ENCODE measurements at places on chromosomes 12 and 14.

GRCh38 chr14:85218982-85219381 is 311.0 kb upstream of the FLRT2 start:
- DNase-seq: no peak

- DNase-seq: no peak
Observed at GRCh38 chr12:49195736-49196135, 6.9 kb upstream of the TUBA1A start.

- no peak for DNase-seq
Observed at GRCh38 chr12:82638324-82638723, 48.4 kb upstream of the TMTC2 start.

GRCh38 chr12:46087916-46088439 is 97.6 kb upstream of the SCAF11 start:
- DNase-seq: no peak

GRCh38 chr12:95198914-95199313 is 18.4 kb downstream of the FGD6 start:
- DNase-seq: no peak

DNA sequence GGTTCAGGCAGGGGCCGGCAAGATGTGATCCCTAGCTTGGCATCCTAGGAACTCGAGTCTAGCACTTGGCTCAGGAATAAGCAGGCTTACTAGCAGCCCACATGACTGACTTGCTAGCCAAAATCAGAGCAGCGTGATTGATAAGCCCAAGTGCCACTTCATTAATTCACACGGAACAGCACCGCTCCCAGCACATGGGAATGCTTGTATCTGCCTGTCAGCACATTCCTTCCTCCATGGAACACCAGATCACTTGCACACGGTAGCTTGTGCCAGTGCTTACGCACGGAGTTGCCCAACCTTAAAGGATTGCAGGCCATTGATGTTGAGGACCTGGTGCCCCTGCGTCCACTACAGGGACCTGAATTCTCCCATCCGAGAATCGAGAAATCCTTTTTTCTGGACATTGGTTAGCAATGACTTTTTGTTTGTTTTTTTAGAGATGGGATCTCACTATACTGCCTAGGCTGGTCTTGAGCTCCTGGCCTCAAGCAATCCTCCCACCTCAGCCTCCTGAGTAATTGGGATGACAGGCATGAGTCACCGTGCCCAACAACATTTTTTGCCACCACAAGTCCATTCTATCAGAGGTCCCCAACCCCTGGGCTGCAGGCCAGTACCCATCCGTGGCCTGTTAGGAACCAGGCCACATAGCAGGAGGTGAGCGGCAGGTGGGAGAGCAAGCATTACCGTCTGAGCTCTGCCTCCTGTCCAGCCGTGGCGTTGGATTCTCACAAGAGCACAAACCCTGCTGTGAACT is 30.6 kb upstream of the TSPAN9 start:
- no peak for DNase-seq

GRCh38 chr12:27253347-27253746 is 9.3 kb downstream of the STK38L start:
- DNase-seq: no peak

DNA sequence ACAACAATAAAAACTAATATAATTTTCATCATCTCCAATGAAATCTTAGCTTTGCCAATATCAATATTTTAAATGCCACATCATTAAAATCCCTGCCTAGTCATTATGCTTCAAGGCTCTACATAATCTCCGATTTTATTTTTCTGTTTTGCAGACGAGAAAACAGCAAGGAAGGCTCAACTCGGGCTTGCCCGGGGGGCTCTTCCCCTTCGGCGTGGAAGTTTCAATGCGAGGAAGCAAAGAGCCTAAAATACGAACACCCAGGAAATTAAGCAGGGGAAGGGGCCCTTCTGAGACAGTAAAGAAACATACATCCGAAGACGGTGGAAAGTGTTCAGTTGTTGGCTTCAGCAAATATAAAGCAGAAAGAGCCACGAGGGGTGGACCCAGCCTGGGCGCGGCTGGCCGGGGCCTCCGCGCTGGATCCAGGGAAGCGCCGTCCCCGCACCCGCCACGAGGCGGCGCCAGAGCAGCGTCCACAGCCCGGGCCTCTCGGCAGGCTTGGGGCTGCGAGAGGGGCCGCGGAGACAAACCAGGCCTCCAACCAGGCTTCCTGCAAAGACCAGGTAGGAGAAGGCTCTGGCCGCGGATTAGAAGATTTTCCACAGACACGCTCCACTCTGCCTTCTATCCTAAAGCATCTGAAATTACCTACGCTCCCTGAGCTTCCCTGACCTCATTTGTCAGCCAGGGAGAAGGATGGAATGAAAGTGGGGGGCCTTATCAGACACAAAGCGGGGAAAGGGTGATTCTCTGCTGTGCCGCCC is 77.2 kb downstream of the SERPINA3 start:
- peak; percentile 12 for DNase-seq

GRCh38 chr14:88983755-88984154 is 159.3 kb downstream of the TTC8 start:
- no peak for DNase-seq

GRCh38 chr12:74489543-74489942 is 48.1 kb upstream of the ATXN7L3B start:
- DNase-seq: no peak

GRCh38 chr12:70744178-70744577 is 106.9 kb upstream of the PTPRB start:
- DNase-seq: no peak

GRCh38 chr14:68880581-68881105 is 87.8 kb upstream of the ZFP36L1 start:
- DNase-seq: no peak

DNA sequence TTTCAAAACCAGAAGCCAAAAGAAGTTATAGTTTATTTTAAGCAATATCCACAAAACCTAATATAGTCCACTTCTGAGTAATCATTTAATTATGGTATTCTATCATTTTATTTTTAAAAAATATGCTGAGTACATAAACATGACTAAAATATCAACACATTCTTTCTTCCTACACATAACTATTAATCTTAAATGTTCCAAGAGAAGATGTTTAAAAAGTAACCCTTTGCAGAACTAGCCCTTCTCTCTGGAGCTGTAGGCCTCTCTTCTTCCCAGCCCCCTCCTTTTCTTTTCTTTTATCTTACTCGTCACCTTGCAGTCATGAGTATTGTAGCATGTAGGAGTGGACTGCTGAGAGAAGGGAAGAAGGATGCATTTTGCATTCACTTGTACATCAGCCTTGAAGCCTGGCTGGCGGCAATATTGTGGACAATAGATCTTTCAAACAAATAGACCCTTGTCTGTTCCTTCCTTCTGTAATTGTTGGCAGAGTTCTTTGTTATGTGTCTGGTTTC is 941.9 kb downstream of the NRXN3 start:
- DNase-seq: no peak

DNA sequence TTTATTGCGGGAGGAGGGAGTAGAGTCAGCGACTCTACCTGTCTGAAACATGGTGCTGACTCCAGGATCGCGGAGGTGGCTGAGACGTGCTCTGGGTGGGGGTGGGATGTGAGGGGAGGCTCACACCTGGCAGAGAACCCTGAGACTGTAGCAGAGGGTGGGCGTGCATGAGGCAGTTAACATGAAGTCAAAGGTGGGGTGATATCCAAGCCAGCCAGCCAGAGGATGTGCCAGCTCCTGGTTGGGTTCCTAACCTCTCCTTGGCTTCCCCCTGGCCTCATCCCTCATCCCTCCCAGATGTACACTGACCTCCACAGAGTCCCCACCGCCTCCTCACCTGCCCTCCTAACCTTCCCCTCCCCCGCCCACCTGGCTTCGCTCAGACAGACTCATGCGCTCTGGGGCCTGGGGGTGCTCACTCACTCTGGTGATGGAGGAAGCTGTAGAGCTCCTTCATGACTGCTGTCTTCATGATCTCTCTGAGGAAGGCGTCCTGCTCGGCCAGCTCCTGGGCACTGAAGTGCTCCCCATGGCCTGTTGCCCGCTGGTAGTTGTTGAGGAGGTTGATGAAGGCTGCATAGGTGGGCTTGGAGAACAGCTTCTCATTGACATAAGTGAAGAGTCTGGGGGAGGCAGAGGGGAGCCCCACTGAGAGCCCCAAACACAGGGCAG is 9.3 kb downstream of the ENDOU start:
- no peak for DNase-seq

DNA sequence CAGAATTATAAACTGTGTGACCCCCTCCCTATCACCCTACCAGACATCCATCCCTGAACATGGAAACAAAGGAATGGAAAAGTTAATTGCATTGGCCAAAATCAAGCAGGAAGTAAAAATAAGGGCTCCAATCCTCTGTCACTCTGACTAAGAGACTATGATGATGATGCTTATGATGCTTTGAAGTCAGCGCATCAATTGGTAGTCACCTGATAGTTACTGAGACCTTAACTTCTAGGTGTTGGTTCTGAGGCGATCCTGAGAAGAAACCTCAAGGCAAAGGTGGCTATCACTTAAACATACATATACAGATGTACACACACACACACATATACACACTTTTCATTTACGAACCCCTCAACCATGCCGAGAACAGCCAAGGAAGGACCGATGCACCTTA is 6.6 kb downstream of the ITPR2 start:
- no peak for DNase-seq

DNA sequence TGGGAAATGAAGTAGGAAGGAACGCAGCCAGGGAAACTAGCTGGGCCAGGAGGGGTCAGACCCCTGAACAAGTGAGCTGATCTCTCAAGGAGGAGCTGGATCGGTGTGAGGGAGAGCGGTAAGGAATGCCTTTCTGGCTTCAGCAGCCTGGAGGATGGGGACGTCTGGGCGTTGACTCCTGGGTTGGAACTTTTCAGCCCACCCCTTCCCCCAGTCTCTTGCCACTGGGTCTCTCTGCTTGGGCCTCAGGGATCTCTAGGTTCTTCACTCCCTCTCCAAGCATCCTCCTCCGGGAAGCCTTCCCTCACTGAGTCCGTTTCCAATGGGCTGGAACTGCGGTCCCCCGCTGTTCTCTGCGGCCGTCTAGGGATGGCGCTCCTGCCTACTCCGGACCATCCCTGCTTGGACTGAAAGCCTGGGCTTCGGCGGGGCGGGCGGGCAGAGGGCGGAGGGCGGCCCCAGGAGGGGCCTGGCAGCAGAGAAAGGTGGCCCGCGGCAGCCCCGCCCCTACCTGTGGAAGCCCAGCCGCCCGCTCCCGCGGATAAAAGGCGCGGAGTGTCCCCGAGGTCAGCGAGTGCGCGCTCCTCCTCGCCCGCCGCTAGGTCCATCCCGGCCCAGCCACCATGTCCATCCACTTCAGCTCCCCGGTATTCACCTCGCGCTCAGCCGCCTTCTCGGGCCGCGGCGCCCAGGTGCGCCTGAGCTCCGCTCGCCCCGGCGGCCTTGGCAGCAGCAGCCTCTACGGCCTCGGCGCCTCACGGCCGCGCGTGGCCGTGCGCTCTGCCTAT is at the start of gene KRT7:
Gene KRT7 (plus strand): TSS at position 570 of the 788 bp plus-strand sequence. CDS start 54 bp downstream, at position 624.
- no peak for DNase-seq

- peak; percentile 25 for DNase-seq
Observed at GRCh38 chr12:92144631-92145480, 790 bp downstream of the BTG1 start.

- no peak for DNase-seq
Observed at GRCh38 chr14:99387880-99388279, 92.8 kb downstream of the SETD3 start.

DNA sequence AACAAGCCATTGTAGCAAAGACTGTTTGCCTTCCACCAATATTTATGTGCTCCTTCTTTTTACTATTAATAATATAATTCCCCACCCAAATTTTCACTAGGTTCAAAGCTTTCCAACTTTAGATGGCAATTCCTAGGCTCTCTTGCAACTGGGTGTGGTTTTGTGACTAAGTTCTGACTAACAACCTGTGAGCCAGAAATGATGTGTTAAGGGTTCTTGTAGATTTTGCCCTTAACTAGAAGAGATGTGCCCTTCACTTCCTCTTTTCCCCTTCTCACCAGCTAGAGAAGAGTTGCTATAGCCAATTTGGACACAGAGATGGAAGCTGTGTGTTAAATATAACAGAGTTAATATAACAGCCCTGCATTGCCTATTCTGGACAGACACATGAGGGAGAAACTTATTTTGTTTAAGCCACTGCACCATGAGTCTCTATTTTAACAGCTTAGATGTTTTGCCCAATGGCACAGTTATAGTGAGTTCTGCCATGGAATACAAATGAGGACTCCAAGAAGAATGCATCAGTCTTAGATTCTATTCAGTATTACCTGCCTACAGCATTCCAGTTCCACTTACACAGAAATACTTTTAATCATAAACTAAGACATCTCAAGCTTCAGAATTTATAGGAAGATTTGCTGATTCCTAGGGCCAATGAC is 216.2 kb downstream of the DUSP6 start:
- no peak for DNase-seq

DNA sequence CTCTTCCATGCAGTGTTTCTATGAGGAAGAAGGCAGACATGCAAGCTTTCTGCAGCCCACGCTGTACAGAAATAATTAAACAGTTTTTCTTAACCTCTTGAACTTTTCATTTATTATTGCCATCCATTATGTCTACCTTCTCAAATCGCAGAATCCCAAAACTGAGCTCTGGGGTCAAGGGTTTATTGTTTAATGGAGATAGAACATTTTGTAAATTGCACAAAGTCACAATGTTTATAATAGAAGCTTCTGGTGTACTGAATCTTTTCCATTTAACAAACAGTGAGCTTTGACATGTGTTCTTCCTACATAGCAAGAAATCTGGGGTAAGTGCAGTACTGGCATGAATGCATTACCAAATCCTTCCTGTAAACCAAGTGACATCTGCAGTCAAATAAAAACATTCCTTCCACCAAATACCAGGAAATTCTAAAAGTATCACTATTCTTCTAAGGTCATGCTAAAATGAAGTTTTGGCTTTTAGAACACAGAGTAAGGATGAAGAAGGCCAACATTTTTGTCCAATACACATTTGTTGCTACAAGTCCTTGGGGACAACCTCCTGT is 385.3 kb upstream of the DDHD1 start:
- no peak for DNase-seq

GRCh38 chr14:56217380-56218045 is 99.3 kb downstream of the PELI2 start:
- DNase-seq: no peak

- no peak for DNase-seq
Observed at GRCh38 chr12:66003951-66004350, 126.6 kb downstream of the LLPH start.

- no peak for DNase-seq
Observed at GRCh38 chr14:73463411-73463810, 5.1 kb upstream of the NUMB start.

DNA sequence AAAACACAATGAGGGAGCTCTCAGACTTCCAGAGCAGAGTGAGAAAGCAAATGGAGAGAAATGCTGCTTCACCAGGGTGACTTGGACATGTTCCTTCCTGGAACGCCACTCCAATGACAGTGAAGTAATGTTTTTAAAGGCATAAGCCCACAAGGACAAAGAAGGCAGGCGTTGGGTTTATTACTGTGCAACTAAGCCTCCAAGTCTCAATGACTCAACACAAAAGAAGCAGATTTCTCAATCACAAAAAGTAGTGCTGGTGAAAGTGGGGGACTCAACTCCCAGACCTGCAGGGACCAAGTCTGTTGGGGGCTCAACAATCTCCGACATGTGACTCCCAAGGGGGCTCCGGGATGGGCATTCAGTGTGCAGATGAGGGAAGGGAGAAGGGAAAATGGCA is 505.2 kb downstream of the BCL11B start:
- DNase-seq: no peak
